Transverse colon (tissue), 4 donors: ENCODE measurements at places on chromosomes 5 and 9. TPM values are rescaled to one million over a fixed set of nuclear protein-coding genes. Genes with fewer than 3 reads are reported as not detected.

SLC6A3 gene
- not detected for total RNA-seq

DNA sequence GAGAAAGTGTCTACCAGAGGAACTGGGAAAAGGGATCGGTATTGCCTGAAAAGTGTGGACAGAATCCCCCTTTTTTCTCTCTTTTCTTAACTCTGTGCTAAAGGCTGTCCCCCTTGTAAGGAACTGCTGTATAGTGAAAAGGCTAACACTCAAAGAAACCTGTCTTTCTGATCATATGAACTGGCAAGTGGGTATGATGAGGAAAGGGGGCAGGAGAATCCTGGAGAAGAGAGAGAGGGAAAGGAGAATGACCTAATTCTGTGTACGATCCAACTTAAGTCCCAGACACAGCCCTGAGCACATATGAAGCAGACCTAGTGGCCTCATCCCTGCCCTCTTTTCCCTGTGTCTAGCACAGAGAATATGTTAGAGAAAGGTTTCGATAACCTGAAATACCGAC lies 967 bp downstream of the ANKRD31 start:
- H3K27ac ChIP-seq: no peak overlapping the region
- peaks cover 4% of the 10 kb centered on the region for H3K4me1 ChIP-seq
- no peak overlapping the region for H3K4me3 ChIP-seq

DNA sequence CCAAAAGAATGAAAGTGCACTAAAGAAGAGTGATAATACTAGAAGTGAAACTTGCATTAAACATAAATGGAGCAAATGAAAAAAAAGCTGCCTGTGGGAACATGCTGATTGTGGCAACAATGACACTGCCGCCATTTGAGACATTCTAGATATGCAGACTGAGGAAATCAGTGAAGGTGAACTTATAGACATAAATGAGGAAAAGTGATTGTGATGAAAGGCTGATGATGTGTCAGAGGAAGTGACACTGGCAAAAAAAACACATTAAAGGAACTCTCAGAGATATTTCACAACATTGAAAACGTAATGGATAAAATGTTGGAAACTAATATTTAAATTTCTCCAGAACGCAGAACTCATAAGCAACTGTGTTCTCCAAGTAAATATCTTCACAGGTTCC lies 1.2 kb downstream of the ERCC8 start:
- H3K4me3 ChIP-seq: no peak overlapping the region
- no peaks in the 10 kb centered on the region for H3K27me3 ChIP-seq
- H3K36me3 ChIP-seq: no peaks in the 10 kb centered on the region
- peaks cover 17% of the 10 kb centered on the region for H3K4me1 ChIP-seq
- no peak for DNase-seq

DNA sequence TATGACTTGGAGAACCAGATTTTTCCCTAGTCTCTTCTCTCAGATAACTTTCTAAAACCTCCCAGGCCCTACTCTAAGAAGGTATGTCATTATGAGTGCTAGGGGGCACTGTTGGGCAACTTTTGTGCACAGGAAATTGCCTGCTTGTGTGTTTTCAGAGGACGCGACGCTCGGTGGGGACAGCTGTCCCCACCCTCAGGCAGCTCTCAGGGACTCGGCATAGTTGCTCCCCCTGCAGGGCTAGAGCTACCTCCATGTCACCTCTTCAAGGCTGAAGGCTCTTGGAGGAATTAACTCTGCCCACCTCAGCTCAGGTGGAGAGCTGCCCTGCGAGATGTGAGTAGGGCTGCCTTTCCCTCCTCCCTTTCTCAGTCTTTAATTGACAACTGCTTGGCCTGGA lies 10.2 kb upstream of the TIFAB start:
- peak; percentile 43 for DNase-seq
- H3K36me3 ChIP-seq: no peaks in the 10 kb centered on the region
- peaks cover 30% of the 10 kb centered on the region for H3K27me3 ChIP-seq
- no peak overlapping the region for H3K27ac ChIP-seq
- peaks cover 19% of the 10 kb centered on the region for H3K4me1 ChIP-seq

ORM2 gene
- not detected for total RNA-seq

- H3K4me1 ChIP-seq: no peaks in the 10 kb centered on the region
- no peak overlapping the region for H3K4me3 ChIP-seq
- no peaks in the 10 kb centered on the region for H3K36me3 ChIP-seq
- no peaks in the 10 kb centered on the region for H3K27me3 ChIP-seq
Observed at GRCh38 chr9:120643061-120643460, 63.1 kb upstream of the CDK5RAP2 start.

DNA sequence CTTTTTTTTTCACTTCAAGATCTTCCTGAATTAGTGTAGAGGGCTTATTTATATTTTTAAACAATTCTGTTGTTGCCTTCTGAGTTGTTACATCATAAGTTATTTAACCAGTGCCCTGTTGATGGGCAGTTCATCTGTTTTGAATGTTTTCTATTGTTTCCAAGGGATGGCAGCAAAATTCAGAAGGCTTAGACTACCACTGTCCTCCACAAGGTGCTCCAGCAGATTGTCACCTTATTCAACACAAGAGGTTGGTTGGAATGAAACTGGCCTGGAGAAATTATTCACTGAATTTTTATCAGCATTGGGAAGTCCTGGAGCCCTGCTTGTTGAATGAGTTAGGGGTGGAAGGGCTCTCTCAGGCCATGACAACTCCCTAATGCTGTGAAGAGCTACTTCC lies 1.3 kb upstream of the KLHL9 start:
- no peak overlapping the region for H3K27ac ChIP-seq
- H3K4me3 ChIP-seq: no peak overlapping the region
- H3K4me1 ChIP-seq: peaks cover 29% of the 10 kb centered on the region
- H3K36me3 ChIP-seq: no peaks in the 10 kb centered on the region
- no peaks in the 10 kb centered on the region for H3K27me3 ChIP-seq

- H3K4me3 ChIP-seq: no peak overlapping the region
- no peaks in the 10 kb centered on the region for H3K36me3 ChIP-seq
- DNase-seq: no peak
- no peaks in the 10 kb centered on the region for H3K4me1 ChIP-seq
- H3K27me3 ChIP-seq: no peaks in the 10 kb centered on the region
Observed at GRCh38 chr5:32934529-32934928, 223.4 kb downstream of the NPR3 start.

- H3K4me3 ChIP-seq: peak overlapping the region; percentile 86
- DNase-seq: peak; percentile 53
- peaks cover 12% of the 10 kb centered on the region for H3K27me3 ChIP-seq
- H3K4me1 ChIP-seq: peaks cover 17% of the 10 kb centered on the region
- no peaks in the 10 kb centered on the region for H3K36me3 ChIP-seq
Observed at GRCh38 chr9:79572608-79573411, 1.0 kb downstream of the TLE4 start.

DNA sequence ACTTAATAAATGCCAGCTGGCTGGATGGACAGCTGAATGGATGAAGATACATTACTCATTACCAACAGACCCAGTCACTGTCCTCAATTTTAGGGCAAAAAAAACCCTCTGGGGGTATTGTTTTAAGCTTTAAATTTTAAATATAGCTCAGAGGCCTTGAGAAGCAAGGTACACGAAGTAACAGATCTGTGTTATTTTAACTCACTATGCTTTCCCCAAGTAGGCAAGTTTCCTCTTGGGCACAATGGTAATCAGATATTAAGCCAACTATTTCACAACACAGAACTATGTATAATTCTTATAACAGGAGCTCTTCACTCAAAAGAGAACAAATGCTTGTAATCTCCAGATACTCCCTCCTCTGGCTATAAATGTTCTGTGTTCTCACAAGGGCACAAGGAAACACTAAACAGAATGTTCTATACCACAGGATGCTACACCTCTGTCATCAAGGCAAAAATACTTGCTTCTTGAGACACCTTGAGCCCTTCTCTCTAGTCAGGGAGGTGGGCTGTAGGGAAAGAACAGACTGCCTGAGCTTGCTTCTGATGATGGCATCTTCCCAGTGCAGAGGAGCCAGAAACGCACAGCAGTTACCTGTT lies 443.8 kb downstream of the SPOCK1 start:
- H3K36me3 ChIP-seq: no peaks in the 10 kb centered on the region
- no peaks in the 10 kb centered on the region for H3K27me3 ChIP-seq
- H3K4me3 ChIP-seq: no peak overlapping the region
- DNase-seq: no peak
- H3K4me1 ChIP-seq: no peaks in the 10 kb centered on the region

DNA sequence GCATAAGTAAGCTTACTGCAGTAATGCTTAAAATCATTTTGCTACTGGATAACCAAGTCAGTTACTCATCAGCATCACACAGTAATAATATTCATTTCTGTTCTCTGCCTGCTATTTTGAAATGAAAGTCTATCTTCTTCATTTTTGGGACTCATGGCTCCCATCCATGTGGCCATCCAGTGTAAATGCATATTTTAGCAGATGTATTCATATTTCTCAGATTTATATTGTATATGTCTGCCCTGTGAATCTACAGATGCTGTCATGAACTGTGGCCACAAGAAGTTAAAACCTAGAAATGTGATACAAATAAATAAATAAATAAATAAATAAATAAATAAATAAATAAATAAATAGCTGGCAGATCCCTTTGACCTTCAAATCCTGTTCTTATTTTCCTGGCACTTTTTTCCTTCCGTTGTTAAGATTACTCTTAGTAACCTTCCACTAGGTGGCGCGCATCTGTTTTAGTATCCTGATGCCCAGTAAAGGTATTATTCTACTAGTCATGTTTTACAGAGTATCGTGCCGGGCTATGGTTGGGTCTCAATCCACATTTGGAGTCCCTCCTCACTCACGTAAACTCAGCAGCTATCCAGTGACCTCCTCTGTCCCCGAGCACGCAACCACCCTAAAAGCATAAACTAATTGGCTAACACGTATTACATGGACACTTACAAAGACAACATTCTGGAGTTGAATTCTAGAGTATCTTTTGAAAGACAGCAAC lies 79.2 kb upstream of the IL7R start:
- no peak overlapping the region for H3K27ac ChIP-seq
- no peak overlapping the region for H3K4me3 ChIP-seq
- H3K36me3 ChIP-seq: no peaks in the 10 kb centered on the region
- H3K4me1 ChIP-seq: no peaks in the 10 kb centered on the region

GRM6 gene
- total RNA-seq: not detected

TRIM32 gene
- total RNA-seq: 4.1 TPM

GRCh38 chr5:72356361-72356760 lies 36.2 kb downstream of the PTCD2 start:
- no peaks in the 10 kb centered on the region for H3K27me3 ChIP-seq
- H3K4me3 ChIP-seq: no peak overlapping the region
- no peaks in the 10 kb centered on the region for H3K36me3 ChIP-seq
- DNase-seq: no peak
- H3K4me1 ChIP-seq: no peaks in the 10 kb centered on the region

GRCh38 chr5:180673371-180674089 lies 24.1 kb upstream of the FLT4 start:
- DNase-seq: no peak
- no peak overlapping the region for H3K27ac ChIP-seq
- no peak overlapping the region for H3K4me3 ChIP-seq
- H3K4me1 ChIP-seq: no peaks in the 10 kb centered on the region
- H3K27me3 ChIP-seq: peaks cover 45% of the 10 kb centered on the region

DNA sequence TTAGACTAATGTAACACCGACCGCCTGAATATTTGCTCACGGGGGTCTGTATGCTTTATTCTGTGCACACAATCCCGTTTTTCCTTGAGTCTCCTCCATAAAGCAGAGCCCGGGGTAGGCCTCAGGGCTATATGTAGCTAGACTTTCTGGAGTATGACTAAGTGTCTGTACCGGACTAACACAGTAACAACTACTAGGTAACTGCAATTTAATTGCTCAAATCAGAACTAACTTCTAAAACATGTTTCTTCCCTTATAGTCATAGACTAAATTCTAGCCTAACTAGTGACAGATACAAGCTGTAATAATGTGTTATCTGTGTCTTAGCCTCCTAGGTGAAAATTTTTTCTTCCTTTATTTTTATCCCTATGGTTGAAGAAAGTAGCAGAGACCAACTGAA lies 2.1 kb downstream of the REEP5 start:
- H3K36me3 ChIP-seq: peaks cover 7% of the 10 kb centered on the region
- H3K4me3 ChIP-seq: no peak overlapping the region
- H3K27ac ChIP-seq: no peak overlapping the region
- no peak for DNase-seq
- peaks cover 32% of the 10 kb centered on the region for H3K4me1 ChIP-seq
- H3K27me3 ChIP-seq: no peaks in the 10 kb centered on the region

TTC16 gene
- total RNA-seq: not detected
